T-cell (primary cell): ENCODE measurements at places on chromosomes 6 and 20.

DNA sequence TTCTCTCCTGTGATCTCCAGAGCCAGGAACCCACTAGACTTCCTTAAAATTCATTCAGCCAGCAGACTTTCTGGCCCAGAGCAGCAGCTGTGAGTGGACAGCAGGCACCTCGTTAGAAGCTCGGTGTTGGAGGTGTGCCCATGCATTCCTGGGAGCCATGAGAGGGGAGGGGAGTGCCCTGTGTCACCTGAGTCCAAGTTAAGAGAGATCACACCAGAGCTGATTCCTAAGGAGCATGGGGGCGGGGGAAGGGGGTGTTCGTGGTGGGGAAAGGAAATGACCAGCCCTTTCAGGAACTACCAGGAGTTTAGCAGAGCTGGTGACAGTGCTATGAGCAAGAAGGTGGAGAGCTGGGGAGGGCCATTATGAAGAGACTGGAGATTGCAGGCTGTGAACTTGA lies 46.9 kb downstream of the GFRA4 start:
- H3K4me1 ChIP-seq = no peaks in the 10 kb centered on the region
- DNase-seq = no peak
- no peak overlapping the region for H3K4me3 ChIP-seq
- H3K36me3 ChIP-seq = peaks cover 4% of the 10 kb centered on the region

GRCh38 chr6:16725145-16725864 lies 36.0 kb downstream of the ATXN1 start:
- H3K36me3 ChIP-seq = no peaks in the 10 kb centered on the region
- H3K27ac ChIP-seq = no peak overlapping the region
- H3K27me3 ChIP-seq = no peaks in the 10 kb centered on the region

GRCh38 chr6:63578757-63579156 lies 6.5 kb downstream of the LOC128125822 start:
- H3K36me3 ChIP-seq = no peaks in the 10 kb centered on the region
- H3K27ac ChIP-seq = no peak overlapping the region
- H3K4me3 ChIP-seq = no peak overlapping the region
- no peaks in the 10 kb centered on the region for H3K27me3 ChIP-seq
- no peak for DNase-seq

GRCh38 chr6:31631681-31632278 lies 11.3 kb downstream of the PRRC2A start:
- H3K4me1 ChIP-seq = no peaks in the 10 kb centered on the region
- no peak overlapping the region for H3K4me3 ChIP-seq
- no peak overlapping the region for H3K27ac ChIP-seq
- H3K27me3 ChIP-seq = no peaks in the 10 kb centered on the region

- peaks cover 45% of the 10 kb centered on the region for H3K4me1 ChIP-seq
- no peaks in the 10 kb centered on the region for H3K36me3 ChIP-seq
- peak overlapping the region; percentile 82 for H3K27ac ChIP-seq
- H3K4me3 ChIP-seq = no peak overlapping the region
- DNase-seq = no peak
- H3K27me3 ChIP-seq = no peaks in the 10 kb centered on the region
Observed at GRCh38 chr6:167091805-167092107, 31.1 kb upstream of the CCR6 start.
